ENCODE measurements at places on chromosomes 5 and 9.

DNA sequence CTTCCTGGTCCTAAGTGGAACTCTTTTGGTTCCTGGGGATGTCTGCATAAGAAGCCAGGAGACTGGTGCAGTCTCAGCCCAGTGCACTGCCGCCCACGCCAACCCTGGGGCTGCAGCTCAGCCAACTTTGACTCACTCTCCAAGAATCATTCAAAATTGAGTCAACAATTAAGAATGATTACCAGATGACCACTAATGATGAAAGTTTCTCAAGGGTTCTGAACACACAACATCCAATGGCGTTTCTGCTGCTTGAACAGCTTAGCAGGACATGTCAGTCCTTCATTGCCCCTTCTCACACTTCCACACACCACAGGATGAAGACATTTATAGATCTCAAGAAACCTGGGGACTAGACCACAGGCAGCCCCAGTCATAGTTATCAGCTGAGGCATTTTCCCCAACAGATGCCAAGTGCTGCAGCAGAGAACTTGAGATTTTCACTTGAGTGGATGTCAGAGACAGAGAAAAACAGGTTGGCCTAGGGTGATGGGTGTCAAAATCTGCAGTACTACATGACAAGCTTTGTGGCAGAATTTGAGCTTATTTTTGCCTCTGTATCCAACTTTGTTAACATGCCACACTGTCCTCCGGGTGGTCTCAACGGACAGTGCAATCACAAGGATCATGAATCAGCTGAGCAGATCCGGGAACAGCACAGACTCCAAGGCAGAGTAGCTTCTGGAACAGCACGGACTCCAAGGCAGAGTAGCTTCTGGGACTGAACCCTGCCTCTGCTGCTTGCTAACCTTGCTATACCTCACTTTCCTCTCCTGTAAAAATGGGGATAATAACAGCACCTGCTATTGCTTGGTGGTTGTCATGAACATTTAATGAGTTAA lies 356.1 kb downstream of the SPOCK1 start:
- DNase-seq: no peak

- DNase-seq: no peak
Measured at GRCh38 chr5:6505783-6506557, 57.3 kb downstream of the UBE2QL1 start.

DNA sequence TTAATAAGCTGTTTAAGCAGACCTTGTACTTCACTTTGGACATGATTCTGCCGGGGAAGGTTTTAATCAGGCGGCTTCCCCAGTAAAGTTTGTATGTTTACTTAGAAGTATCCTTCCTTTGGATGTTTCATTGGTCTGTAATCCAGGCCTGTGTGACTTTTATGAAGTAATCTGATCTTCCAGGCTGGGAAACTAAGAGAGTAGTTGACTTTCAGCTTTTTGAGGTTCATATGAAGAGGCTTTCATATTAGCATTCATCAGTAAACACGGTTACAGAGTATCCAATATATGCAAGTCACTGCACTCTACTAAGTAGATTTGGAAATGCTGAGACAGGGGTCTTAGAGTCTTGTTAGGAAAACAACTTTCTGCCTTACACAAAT lies 1.1 kb downstream of the DNAJC21 start:
- no peak for DNase-seq

- DNase-seq: no peak
Measured at GRCh38 chr5:151906246-151906645, 18.4 kb downstream of the GLRA1 start.

- DNase-seq: no peak
Measured at GRCh38 chr9:962023-962422, 14.4 kb upstream of the DMRT3 start.

DNA sequence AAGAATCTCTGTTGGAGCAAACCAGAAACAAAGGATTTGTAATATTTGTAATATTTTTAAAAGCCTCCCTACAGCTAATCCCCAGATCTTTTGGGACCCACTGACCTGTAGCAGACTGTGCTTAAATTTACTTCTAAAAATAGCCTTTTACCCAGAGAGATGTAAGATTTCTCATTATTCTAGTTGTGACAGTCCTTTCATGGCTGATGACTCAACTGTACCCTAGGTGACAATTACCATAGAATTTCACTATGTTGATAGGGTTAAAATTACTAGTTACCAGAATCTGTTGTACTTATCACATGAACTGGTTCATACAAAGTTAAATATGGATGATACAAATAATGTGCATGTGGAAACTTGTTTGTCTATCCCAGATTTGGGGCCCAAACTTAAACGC lies 543.9 kb upstream of the SEMA6A start:
- DNase-seq: no peak
